ENCODE measurements at places on chromosomes 6 and 20.

DNA sequence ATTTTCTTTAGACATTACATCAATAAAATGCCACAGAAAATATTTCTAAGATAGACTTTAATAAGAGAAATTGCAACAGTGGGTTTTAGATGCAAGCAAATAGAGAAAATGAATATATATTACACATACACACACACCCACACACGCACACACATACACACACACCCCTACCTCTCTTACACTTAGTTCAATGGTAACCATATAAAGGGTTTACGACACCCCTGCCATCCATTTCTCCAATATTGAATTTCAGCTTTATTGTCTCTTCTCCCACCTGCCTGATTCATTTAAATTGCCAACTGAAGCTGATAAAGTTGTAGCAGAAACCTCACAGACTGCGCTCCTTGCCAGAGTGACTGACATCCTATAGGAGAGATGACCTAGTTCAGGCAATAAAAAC lies 154.6 kb downstream of the ADAT2 start:
- DNase-seq, result no peak

GRCh38 chr20:2698186-2698817 lies 5.7 kb downstream of the EBF4 start:
- no peak for DNase-seq

- DNase-seq, result no peak
These were observed 191.0 kb downstream of the IBTK start for GRCh38 chr6:82056567-82056966.

DNA sequence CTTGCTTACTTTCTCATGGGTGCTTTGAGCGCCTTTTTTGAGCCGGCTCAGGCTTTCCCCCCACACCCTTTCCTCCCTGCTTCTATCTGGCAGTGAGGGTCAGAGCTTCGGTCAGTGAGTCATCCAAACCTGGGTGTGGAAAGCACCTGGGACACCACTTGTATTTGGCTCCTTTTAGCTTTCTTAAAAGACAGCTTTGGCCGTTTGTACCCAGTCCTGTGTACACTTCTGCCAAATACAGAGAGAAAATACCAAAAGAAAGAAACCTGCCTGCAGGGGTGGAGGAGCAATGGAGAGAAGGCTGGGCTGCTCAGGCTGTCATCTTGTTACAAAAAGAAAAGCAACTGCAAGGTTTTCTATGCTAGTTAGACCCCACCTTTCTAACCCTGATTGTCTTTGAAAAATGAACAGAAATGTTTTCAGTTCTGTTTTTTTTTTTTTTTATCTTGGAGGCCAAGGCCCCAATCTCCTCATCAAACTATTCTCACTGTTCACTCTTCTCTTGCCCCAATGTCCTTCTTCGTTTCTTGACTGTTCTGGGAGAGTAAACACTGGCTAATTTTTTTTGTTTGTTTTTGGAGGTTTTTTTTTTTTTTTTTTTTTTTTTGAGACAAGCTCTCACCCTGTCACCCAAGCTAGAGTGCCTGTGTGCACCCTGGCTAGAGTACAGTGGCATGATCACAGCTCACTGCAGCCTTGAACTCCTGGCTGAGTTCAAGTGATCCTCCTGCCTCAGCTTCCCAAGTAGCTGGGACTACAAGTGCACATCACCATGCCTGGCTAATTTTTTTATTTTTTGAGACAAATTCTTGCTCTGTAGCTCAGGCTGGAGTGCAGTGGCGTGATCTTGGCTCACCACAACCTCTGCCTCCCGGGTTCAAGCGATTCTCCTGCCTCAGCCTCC lies 76.4 kb downstream of the SSR1 start:
- no peak for DNase-seq

DNA sequence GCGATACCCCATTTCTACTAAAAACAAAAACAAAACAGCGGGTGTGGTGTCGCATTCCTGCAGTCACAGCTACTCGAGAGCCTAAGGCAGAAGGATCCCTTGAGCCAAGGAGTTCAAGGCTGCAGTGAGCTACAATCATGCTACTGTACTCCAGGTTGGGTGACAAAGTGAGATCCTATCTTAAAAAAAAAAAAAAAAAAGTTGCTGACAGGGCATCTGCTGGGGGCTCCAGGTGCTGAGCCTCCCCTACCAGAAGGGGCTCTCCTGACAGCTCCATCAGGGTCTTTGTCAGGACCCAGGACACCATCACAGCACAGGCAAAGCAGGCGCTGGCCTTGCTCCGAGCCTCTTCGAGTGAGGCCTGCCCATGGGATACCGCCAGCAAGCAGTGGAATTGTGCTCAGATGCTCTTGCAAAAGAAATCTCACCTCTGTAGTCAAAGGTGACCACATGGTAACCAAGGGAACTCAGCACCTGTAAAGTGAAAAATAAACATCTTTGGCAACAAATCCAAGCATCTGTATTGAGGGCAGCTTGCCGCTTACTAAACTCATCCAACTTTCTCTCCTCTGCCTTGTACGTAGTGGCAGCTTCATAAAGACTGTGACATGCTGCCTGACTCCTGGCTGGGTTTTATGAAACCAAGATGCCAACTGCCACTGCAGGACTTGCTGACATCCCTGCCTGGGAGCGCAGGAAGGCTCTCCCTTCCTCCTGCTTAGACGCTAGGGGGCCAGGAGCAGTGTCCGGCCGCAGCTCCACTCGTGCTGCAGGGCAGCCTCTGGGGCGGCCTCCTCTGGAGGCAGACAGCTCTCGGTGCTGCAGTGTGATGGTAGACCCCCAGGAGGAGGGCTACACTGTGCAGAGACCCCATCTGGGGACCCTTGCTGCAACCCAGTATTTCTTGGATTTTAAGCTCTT lies 66.9 kb downstream of the PYGB start:
- DNase-seq, result no peak

- DNase-seq, result no peak
These were observed 93.4 kb downstream of the ANKS1A start for GRCh38 chr6:34982424-34982852.

GRCh38 chr6:44618371-44618770 lies 230.9 kb downstream of the CDC5L start:
- no peak for DNase-seq

DNA sequence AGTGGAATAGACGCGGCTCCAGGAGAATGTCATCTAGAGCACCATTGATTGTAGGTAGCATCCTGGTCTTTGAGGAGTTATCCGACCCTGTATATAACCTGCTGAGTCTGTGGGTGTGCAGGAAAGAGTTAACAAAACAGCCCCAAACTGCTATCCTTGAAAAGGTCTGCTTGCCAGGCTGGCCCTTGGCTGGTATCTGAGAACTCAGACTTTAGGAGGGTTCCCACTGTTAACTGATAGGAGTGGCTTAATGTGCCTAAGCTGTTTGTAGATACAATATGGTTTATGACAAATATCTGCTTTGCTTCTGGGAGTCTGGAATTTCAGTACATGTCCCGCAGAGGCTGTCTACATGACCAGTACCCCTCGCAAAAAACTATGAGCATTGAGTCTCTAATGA lies 27.6 kb upstream of the MCUR1 start:
- no peak for DNase-seq

- DNase-seq, result no peak
These were observed 85.7 kb downstream of the GJA1 start for GRCh38 chr6:121521164-121521555.

DNA sequence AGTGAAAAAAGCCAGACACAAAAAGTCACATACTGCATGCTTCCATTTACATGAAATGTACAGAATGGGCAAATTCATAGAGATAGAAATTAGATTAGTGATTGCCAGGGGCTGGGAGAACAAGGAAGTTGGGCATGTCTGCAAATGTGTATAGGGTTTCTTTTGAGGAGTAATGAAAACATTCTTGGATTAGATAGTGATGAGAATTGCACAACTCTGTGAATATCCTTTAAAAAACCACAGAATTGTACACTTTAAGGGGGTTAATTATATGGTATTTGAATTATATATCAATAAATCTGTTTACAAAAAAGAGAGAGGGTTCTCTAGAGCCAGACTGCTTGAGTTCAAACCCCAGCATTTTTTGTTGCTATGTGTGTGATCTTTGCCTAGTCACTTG lies 188.1 kb downstream of the CDC5L start:
- no peak for DNase-seq

DNA sequence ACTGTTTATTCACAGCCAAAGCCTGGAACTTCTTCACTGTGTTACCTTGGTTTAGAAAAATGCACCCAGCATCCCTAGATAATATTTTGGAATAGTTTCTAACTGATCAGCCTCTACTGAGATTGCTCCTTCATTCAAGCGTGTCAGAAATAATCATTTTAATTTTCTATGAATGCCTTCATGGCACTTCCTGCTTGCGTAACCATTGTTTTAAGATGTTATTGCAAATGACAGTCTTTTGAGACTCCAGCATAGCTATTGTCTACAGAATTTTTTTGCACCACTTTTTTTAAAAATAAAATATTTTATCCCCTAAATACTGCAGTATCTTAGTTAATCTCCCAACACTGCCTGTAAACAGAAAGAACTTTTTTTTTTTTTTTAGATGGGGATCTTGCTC lies 213.1 kb downstream of the PHACTR1 start:
- DNase-seq, result no peak

DNA sequence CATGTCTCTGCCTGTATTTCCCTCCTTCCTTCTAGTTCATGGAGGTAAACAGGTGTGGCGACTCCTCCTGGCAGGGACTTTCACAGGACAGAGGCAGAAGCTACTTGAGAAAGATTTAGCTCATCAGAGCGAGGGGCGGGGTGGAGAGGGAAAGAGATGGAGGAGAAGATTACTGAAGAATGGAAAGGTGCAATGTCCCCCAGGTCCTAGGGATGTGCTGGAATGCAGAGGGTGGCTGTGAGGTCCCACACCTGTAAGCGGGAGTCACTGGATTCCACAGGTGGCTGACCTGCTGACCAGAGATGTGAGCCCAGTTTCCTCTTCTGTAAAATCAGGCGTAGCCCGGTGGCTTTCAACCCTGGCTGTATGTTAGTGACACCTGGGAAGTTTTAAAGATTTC lies 199.2 kb upstream of the SULF2 start:
- no peak for DNase-seq

DNA sequence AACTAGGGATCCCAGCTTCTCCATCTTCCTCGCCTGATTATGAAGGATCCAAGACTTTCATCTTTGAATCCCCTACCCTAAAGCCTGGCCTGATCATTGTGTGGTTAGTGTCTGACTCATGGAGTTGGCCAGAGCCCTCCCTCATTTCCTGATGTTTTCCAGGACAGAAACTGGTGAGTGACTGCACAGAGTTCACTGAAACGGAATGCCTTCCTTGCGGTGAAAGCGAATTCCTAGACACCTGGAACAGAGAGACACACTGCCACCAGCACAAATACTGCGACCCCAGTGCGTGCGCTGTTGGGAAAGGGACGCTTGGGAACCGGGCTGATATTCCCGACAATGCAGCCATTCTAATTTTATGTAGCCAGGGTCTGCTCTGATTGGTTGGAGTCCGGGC lies 4.0 kb downstream of the CD40 start:
- no peak for DNase-seq

GRCh38 chr6:21953831-21954801 lies 342.7 kb downstream of the PRL start:
- DNase-seq, result no peak

GRCh38 chr6:129890164-129890563 lies 29.0 kb upstream of the TMEM244 start:
- DNase-seq, result no peak

- no peak for DNase-seq
These were observed 24.6 kb upstream of the CTNNBL1 start for GRCh38 chr20:37669062-37669772.

DNA sequence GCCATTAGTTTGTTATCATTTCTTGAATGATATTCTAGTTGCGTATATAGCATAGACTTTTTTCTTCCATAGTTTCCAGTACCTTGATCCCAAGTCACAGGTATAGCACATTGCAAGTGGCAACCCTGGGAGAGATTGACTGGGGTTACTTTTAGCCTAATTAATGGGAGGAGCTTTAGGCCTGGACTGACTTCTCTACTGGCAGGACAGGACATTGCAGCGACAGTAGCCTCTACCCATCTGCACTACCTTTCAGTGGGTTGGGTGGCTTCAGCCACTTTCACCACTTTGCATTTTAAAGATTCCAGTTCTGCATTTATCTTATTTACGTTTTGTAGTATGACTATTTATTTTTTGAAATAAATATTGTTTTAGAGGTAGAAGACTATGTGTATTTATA lies 320.3 kb downstream of the RIMS1 start:
- no peak for DNase-seq

- DNase-seq, result no peak
These were observed 733.0 kb downstream of the GRIK2 start for GRCh38 chr6:102126488-102126887.

All from activated CD4-positive, alpha-beta T cell treated with anti-CD3 and anti-CD28 coated beads, Interleukin-2, amount 50 U/mL, for 24 hours (primary cell).